GM23248 (cell line): ENCODE measurements at places on chromosomes 12 and 14. TPM values are rescaled to one million over a fixed set of nuclear protein-coding genes. Genes with fewer than 3 reads are reported as not detected.

The NUP107 gene
- total RNA-seq: 29.4 and 41.2 TPM in 2 replicates

The AQP2 gene
- total RNA-seq: not detected in 2 replicates

The SERPINA10 gene
- total RNA-seq: not detected in 2 replicates

The IFI27 gene
- total RNA-seq: not detected in 2 replicates

The KRT86 gene
- 0.11 TPM in 1 of 2 replicates, not detected in the other for total RNA-seq

The SMOC1 gene
- total RNA-seq: 3.5 and 4.6 TPM in 2 replicates

The COCH gene
- 2.7 TPM in 1 of 2 replicates, not detected in the other for total RNA-seq

The KRT74 gene
- not detected in 2 replicates for total RNA-seq

The PPFIA2 gene
- total RNA-seq: not detected in 2 replicates

The PGF gene
- total RNA-seq: 1.5 and 1.8 TPM in 2 replicates

The CAPZA3 gene
- total RNA-seq: not detected in 2 replicates
